ENCODE measurements at places on chromosomes 5 and 9. TPM values are rescaled to one million over a fixed set of nuclear protein-coding genes. Genes with fewer than 3 reads are reported as not detected.

DNA sequence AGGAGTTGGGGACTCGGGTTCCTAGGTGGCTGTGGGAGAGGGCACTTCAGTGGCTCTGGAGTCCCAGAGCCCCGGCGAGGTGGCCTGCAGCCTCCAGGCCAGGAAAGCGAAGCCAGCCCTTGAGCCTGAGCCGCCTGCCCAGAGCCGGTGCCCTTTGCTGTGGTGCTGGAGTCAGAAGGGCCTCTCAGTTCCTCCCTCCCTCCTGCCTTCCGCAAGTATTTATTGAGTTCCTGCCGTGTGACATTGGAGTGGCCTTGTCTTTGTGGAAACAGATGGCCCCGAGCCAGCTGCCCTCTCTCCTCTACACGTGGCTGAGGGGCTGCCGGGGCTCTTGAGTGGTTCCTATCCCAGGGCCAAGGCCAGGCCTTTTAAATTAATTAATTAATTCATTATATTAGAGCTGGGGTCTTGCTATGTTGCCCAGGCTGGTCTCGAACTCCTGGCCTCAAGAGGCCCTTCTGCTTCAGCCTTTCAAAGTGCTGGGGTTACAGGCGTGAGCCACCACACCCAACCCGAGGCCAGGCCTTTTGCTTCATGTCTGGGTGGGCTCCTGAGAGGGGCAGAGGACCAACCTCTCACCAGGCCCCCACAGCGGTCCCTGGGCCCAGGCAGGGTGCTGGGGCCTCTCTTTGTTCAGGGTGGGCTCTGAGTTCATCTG lies 45.6 kb upstream of the IER5L start:
- DNase-seq, result no peak

- DNase-seq, result no peak
Observed at GRCh38 chr9:118366228-118366627, 662.0 kb downstream of the TLR4 start.

DNA sequence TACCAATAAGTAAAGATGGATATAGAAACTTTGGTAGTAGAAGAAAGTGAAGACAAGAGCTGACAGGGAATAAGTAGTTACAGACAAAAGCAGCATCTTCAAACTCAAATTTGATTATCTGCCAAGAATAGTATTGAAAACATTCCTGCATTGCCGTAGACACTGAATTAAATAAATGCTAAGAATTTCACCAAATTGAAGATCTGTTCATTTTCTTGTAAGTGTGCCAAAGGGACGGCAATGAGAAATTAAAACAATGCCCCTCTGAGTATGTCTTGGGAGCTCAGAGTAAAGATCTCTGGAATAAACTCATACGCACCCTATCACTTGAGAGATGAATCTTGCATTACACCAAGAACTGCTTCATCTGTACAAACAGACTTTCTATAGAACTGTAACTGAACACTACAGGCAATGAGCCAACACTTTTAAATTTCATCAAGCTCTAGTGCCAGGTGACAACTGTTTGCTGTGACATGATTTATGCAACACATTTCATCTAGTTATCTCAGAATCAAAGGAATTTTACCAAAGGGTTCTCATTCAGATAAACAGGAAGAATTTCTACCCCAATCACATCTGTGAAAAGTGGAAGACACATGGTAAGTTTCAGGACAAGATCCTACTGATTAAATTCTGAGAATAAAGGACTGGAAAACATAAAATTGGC lies 66.9 kb downstream of the RFX3 start:
- DNase-seq, result no peak

GRCh38 chr5:88558366-88558765 lies 289.7 kb upstream of the TMEM161B start:
- DNase-seq, result no peak

- DNase-seq, result no peak
Observed at GRCh38 chr9:19918630-19919029, 129.8 kb upstream of the SLC24A2 start.

ANGPTL2 gene
- total RNA-seq, result 37.7 TPM

- no peak for DNase-seq
Observed at GRCh38 chr9:16064771-16065170, 511.9 kb downstream of the CCDC171 start.

FBLL1 gene
- total RNA-seq, result 2.4 TPM
